ENCODE measurements at places on chromosomes 6 and 20. TPM values are rescaled to one million over a fixed set of nuclear protein-coding genes. Genes with fewer than 3 reads are reported as not detected.

Gene BPIFA1
- total RNA-seq: not detected

Gene MATN4
- 0.19 TPM for total RNA-seq

Gene CPNE5
- total RNA-seq: not detected

Gene BMP6
- 18.9 TPM for total RNA-seq

Gene SNPH
- 3.8 TPM for total RNA-seq

Gene AIF1
- not detected for total RNA-seq

Gene XPO5
- total RNA-seq: 31.0 TPM

Gene UST
- total RNA-seq: 5.0 TPM

Gene MUCL3
- total RNA-seq: 0.08 TPM

All from A549 treated with ZK216348 at 1 μM for 4 hours (cell line).